Endothelial cell of umbilical vein (primary cell): ENCODE measurements at places on chromosomes 5 and 9. TPM values are rescaled to one million over a fixed set of nuclear protein-coding genes. Genes with fewer than 3 reads are reported as not detected.
A peak's percentile ranks its signal among the peaks of the same experiment; 100 is the strongest.

DNA sequence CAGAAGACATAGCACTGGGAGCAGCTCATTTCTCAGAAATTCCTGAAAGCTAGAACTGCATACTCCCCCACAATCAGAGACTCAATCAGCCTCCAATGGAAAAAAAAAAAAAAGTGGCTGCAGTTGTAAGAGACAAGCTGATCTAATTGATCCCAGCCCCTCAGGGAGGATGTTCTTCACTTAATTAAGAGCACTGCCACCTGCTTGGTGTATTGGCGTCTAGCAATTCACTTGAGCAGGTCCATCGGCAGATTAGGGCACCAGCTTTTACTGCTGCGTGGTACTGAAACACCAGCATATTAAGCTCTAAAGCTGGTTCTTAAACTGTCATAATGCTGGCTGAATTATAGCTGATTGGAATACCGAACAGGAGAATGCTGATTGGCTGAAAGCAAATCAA, 1890.1 kb upstream of the WWC1 start:
- no peak for DNase-seq

GRCh38 chr5:83401775-83402174, 69.8 kb upstream of the VCAN start:
- no peak for DNase-seq

GRCh38 chr9:72251589-72251988, 102.3 kb downstream of the GDA start:
- DNase-seq = no peak

- no peak for DNase-seq
These were observed 4.6 kb upstream of the FCN1 start for GRCh38 chr9:134922066-134922931.

DNA sequence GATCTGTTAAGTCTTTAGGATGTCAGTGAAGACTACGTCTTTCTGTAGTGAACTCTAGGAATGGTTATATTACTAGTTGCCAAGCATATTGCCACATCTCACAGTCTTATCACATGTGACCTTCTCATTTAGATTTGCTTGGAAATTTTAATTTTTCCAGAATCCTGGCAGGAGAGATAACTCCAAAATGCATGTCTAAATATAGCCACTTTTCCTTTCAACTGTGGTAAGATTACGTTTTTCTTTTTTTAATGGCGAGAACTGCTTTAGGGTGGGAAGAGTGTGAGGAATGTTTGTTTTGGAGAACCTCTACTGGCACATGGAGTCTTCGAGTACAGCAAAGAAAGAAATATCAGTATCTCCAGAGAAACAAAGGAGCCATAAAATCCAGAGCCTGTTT, 91.7 kb upstream of the ADAMTSL1 start:
- peak; percentile 54 for DNase-seq

DNA sequence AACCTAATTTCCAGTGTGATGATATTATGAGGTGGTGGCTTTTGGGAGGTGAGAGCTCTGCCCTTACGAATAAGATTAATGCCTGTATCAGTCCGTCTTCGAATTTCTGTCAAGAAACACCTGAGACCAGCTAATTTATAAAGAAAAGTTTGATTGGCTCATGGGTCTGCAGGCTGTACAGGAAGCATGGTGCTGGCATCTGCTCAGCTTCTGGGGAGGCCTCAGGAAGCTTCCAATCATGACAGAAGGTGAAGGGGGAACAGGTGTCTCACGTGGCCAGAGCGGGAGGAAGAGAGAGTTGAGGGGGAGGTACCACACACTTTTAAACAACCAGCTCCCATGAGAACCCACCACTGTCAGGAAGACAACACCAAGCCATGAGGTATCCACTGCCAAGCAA, 46.9 kb downstream of the C9orf50 start:
- DNase-seq = no peak

GRCh38 chr5:90562341-90562740, 3.7 kb downstream of the ADGRV1 start:
- no peak for DNase-seq

DNA sequence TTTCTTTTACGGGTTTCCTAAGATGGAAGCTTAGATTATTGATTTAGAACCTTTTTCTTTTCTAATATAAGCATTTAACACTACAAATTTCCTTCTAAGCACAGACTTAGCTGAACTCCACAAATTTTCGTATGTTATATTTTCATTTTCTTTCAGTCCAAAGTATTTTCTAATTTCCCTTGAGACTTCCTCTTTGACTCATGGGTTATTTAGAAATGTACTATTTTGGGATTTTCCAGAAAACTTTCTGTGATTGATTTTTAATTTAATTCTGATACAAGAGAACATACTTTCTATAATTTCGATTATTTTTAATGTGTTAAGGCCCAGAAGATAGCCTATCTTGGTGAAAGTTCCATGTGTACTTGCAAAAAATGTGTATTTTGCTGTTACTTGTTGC, 19.7 kb upstream of the TBCA start:
- DNase-seq = no peak

- peak; percentile 63 for DNase-seq
These were observed 757 bp downstream of the NRARP start for GRCh38 chr9:137301081-137301947.

DNA sequence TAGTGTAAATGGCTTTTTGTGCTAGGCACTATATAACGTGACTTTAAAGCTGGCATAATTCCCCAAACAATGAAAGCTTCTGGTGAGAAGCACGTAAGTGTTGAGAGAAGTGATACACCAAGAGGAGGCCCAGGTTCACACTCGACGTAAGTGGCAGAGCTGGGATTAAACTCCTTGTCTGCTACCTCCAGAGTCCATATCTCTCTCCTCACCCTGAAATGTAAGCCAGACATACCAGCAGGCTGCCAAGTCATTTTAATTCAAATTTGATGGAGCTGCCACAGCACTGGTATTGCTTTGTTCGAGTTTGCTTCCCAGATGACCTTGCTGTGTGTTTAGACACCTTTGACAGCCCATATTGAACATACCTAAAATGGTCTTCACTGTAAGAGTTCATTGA, 319.7 kb downstream of the GLIS3 start:
- DNase-seq = no peak

DNA sequence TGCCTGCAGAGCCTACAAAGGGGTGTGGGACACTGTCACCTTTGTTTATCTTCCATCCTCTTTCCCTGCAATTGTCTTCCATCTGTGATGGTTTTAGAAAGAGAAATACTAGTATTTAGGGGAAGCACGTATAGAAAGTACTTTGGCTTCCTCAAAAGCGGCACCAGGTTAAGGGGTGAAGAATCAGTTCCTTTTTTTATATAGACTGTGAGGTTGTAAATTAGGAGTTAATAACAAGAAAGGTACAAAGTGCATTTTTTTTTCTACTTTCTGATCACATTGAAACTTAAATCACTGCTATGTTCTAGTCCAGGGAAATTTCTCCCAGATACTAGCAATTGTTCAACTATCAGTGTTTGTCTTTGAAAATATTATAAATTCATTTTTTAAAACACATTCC, 219.3 kb downstream of the CEMIP2 start:
- DNase-seq = no peak

GRCh38 chr9:134063571-134064450, 4.0 kb downstream of the BRD3 start:
- DNase-seq = no peak

DNA sequence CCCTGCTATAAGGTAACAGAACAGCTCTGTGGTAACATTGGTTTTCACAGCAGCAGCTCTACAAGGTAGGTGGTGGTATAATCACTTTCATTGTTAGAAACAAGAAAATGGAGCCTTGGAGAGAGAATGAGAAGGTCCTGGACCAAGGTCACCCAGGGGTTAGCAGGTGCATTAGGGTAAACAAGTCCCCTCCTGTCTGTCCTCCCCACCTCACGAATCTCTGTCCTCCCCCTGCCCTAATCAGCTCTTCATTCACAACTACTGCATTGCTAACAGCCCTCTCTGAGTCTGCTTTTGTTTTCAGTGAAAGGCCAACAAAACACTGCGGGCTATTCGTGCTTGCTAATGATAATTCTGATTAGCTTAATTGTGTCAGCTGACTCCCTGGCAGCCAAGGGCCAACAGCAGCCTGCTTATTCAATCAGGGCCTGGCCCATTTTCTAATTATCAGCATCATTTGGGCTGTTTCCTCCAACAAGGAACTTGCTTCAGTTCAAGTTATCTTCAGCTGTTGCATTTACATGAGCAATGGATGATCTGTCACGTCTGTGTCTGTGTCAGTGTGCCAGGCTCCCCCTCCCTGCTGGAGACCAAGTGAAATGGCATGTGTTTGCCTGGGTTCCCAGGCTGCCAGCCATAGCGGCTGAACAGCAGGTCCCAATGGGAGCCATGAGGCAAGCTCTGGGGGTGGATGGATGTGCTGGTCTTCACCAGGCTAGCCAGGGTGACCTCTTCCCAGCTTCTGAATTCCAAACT, 56.7 kb upstream of the EQTN start:
- no peak for DNase-seq

- peak; percentile 10 for DNase-seq
These were observed 612.6 kb downstream of the PSAT1 start for GRCh38 chr9:78909566-78909965.

DNA sequence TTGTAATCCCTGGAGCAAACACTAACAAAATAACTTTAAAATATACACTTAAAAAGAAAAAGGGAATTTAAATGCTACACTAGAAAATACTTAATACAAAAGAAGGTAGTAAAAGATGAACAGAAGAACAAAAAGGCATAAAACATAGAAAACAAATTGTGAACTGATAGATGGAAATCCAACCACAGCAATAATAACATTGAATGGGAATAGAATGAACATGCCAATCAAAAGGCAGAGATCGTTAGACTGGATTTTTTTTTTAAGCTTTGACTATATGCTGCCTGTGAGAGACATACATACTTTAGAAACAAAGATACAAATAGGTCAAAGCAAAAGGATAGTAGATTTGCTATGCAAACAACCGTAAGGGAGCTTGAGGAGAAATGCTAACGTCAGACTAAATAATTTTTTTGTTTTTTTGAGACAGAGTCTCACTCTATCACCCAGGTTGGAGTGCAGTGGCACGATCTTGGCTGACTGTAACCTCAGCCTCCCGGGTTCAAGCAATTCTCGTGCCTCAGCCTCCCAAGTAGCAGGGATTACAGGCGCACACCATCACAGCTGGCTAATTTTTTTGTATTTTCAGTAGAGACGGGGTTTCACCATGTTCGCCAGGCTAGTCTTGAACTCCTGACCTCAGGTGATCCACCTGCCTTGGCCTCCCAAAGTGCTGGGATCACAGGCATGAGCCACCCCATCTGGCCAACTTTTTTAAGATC, 6.5 kb downstream of the ABO start:
- DNase-seq = no peak

DNA sequence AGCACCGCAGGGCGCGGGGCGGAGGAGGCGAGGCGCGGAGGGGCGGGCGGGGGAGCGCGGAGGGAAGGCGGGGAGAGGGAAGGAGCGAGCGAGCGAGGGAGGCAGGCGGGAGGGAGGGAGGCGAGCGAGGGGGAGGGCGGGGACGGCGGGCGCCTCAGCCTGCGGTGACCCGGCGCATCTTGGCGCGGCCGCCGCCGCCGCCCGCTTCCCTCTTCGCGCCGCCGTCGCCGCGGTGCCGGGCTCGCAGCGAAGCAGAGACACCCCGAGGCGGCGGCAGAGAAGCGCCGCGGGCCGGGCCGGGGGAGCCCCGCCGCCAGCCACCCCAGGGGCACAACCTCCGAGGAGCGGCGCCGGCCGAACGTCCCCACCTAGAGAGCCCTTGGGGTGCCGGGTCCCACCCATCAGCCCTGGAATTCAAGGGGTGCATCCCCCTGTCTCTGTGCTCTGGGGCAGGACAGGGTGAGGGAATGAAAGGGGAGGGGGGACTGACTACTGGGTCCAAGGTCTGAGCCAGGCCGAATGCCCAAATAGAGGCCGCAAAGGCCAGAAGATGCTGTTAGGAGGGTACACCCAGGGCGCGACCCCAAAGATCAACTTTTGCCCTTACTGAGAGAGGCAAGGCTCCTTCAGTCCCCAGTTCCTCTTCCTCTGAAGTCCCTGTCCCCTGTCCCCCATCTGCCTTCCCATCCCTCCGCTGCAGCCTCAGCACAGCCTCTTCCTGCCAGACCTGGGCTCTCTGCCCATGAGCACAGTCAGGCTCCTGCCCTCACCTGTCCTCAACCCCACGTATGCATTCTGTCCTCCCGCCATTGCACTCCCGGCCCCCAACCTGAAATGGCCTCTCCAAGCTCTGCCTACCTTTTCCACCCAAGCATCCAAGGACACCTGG, at the start of gene ADAMTS2:
TSS of gene ADAMTS2 (minus strand) at position 29 of the 889 bp plus-strand sequence. CDS start 133 bp downstream, outside the sequence.
- no peak for DNase-seq

DNA sequence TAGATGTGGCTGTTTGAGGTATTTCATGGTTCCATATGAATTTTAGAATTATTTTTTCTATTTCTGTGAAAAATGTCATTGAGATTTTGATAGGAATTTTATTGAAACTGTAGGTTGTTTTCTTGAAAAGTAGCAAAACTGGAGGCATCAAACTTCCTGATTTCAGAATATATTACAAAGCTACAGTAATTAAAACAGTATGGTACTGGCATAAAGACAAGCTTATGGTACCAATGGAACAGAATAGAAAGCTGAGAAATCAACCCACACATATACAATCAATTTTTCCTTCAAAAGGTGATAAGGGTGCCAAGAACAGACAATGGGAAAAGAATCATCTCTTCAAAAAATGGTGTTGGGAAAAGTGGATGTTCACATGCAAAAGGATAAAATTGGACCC, 197.7 kb upstream of the DAP start:
- no peak for DNase-seq

- peak; percentile 42 for DNase-seq
These were observed 103.5 kb downstream of the GCNT1 start for GRCh38 chr9:76562511-76562911.

DNA sequence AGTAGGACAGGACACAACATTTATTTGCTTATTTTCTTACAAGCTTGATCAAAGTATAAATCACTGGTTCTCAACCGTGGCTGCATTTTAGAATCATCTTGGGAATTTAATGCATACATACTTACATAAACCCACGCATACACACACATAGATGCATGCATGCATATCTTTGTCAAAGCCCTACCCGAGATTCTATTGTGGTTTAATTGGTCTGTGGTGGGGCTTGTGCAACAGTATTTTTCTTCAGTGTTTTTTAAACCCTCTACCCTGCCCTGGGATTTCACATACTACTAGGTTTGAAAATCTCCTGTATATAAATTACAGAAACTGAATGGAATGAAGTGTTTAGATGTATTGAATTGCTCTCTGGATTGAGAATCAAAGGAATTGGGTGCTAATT, 1166.2 kb downstream of the MAT2B start:
- DNase-seq = no peak

- no peak for DNase-seq
These were observed 21.8 kb upstream of the MSH3 start for GRCh38 chr5:80632700-80633099.

GRCh38 chr5:132260714-132261551, 3.4 kb downstream of the PDLIM4 start:
- DNase-seq = peak; percentile 91

Gene PLAA
- polyA plus RNA-seq = 12.2 and 15.6 TPM in 2 replicates

Gene PTGS1
- 37.6 and 43.9 TPM in 2 replicates for polyA plus RNA-seq

Gene NRARP
- polyA plus RNA-seq = 54.0 and 72.9 TPM in 2 replicates

Gene PRLR
- not detected in 2 replicates for polyA plus RNA-seq

Gene LRRC19
- not detected in 2 replicates for polyA plus RNA-seq

Gene ANKRD31
- polyA plus RNA-seq = not detected in 2 replicates

Gene SLC25A2
- not detected in 2 replicates for polyA plus RNA-seq

Gene CDK9
- polyA plus RNA-seq = 92.2 and 99.0 TPM in 2 replicates

Gene SHROOM1
- polyA plus RNA-seq = 12.8 and 13.0 TPM in 2 replicates

Gene AUH
- polyA plus RNA-seq = 1.4 and 2.3 TPM in 2 replicates

Gene GFI1B
- 0.04 TPM in 1 of 2 replicates, not detected in the other for polyA plus RNA-seq

Gene MEIKIN
- polyA plus RNA-seq = not detected in 2 replicates

Gene IDNK
- polyA plus RNA-seq = 2.4 and 2.7 TPM in 2 replicates
